Activated CD4-positive, alpha-beta T cell treated with anti-CD3 and anti-CD28 coated beads, Interleukin-2, Interleukin-4, amounts not matched to agents 100 ng/mL and 50 ng/mL, durations not matched to agents 16 hours and 8 hours (primary cell): ENCODE measurements at places on chromosomes 3 and 15.

- no peak for DNase-seq
Observed at GRCh38 chr3:99049164-99049563, 147.7 kb upstream of the DCBLD2 start.

GRCh38 chr3:102163039-102163817 is 271.6 kb upstream of the ZPLD1 start:
- DNase-seq, result no peak

DNA sequence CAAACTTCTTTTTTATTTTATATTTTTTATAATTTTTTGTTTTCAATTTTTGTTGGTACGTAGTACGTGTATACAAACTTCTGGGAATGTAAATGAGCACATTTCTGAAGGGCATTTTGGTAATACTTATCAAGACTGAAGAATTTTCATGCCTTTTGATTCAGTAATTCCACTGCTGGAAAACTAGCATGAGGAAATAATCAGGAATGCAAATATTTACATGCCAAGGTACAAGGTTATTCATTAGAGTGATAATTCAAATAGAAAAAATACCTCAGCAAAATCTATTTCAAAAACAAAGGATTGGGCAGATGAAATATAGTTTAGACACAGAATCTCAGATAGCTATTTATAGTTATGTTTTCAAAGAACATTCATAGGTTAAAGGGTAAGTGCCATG is 128.7 kb downstream of the DMXL2 start:
- no peak for DNase-seq

- no peak for DNase-seq
Observed at GRCh38 chr15:68582864-68583263, 4.1 kb downstream of the CORO2B start.

GRCh38 chr3:58568572-58569286 is 8.5 kb downstream of the FAM107A start:
- peak; percentile 76 for DNase-seq

DNA sequence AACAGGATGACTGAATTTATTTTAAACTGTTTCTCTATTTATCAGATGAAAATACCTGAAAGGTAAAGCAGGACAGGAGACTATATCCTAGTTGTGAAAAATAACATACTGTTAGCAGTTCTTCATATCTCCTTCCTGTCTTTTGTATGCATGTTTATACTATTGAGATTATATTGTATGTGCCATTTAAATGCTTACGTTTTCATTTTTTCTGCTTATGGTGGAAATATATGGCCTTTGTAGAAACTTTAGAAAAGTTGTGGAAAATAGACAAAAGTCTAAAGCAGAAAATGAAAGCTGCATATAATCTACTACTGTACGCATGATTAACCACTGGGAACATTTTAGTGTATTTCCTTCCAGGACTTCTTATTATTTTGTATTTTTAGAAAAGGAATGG is 2.1 kb upstream of the PPM1L start:
- no peak for DNase-seq

- no peak for DNase-seq
Observed at GRCh38 chr3:11825301-11825700, 21.4 kb downstream of the TAMM41 start.

DNA sequence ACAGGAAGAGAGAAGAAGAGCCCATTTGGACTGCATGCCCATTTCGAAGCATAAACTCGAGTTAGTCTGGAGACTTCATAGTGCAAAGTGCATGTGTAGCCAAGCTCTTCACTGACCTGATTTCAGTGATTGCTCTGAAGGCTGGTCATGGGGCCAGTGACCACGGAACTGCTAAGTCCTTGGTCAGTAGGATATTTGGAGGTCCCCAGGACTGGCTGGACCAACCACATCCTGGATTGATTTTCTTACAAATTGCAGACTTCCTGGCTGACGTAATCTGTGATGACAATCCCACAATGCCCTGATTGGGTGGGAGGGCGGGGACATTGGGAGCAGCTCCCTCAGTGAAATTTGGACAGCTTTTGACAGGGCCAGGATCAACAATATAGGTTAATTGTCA is 233.4 kb downstream of the CACNA2D3 start:
- no peak for DNase-seq

DNA sequence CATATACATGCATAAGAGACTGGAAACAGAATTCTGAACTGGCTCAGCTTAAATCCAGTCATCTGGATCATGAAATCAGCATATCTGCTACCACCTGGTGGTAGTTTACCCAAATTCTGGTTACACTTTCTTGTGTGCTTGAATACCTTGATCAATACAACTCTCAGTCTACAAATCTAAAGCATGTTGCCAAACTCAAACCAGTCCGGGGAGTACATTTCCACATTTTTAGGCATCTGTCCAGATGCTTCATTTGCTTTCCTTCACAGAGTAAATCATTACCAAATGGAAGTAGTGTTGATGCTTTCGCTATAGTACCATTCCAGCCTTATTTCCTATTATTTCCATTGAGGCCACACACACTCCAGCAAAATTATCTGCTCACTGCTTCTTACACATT is 126.4 kb downstream of the P2RY1 start:
- DNase-seq, result no peak

DNA sequence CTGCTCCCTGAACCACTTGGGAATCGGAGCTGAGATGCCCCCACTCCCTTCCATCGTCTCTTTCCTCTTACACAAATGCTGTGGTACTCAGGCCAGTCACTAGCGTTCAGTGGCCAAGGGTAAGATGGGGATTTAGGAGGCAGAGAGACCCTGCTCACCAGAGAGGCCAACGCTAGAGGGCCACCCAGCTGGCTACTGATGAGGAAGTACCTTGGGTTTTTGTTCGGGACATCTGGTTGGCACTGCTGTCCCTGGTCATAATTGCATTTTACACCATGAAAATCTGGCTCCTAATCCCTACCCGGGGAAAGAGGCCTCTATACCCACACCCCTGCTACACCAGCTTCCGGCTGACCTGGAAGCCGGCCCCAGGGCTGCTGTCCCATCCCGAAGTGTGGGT is 7.7 kb downstream of the MAP6D1 start:
- no peak for DNase-seq

DNA sequence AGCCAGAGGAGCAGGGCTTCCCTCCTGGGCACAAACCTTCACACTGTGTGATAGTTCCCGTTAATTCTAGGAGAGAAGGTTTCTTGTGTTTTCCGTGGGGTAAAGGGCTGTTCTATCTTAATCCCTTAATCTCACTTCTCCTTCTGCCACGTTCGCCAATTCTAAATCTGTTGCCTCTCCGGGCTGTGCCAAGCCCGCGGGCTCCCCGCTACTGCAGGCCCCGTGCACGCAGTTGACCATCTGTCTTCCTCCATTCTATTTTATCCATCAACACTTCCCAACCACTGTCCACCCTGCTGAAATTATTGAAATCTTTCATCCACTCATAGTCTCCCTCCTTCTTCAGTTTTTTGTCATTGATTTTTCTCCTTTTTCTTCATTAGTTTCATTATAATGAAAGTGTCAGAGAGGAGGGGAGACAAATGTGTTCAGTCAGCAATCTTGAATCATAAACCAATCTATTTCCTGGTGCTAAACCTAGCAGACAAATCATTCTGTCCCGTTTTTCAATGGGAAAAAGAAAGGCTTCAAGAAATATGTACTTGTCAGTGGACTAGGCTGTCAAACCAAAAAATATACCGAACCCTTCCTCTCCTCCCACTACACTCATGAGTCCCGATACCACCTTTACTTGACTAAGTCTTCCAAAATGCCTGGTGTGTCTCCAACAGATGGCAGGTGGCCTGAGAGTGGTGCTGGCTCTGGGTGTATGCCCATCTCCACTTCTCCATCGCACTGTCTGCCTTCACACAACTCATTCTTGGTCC is 39.6 kb downstream of the SLCO2A1 start:
- no peak for DNase-seq

DNA sequence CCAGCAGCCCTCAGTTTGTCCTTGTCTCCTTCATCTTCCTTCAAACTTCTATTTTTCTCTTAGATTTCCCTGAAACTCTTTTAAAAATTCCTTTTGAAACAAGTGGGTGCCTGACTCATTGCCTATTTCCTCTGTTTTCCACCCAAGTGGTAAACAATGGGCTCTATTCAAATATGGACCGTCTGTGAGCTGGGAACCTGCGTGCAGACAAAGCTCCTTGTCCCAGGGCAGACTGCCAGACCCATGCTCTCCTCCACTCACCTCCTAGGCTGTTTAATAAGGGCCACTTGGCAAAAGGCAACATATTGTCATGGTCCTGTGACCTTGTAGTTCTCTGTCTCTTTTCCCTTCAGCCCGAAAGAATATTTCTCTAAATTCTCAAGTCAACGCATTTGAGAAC is 332.7 kb upstream of the THBS1 start:
- DNase-seq, result no peak

DNA sequence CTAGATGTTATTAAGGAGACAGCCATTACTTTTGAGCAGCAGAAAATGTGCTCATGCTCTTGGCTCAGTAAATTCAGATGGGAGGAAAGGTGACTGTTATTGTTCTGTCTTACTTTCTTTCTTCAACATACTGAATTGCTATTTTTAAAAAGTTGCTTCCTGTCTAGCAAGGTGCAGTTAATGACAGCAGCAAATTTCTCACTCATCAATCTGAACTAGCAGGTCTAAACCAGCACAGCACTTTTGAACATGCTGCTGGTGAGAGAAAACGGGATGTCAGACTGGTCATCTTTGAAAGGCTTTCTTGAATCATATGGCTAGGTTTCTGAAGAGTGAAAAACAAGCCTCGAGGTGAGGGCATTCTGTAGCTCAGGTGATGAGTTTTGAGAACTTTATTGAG is 384.7 kb downstream of the MFSD1 start:
- no peak for DNase-seq

DNA sequence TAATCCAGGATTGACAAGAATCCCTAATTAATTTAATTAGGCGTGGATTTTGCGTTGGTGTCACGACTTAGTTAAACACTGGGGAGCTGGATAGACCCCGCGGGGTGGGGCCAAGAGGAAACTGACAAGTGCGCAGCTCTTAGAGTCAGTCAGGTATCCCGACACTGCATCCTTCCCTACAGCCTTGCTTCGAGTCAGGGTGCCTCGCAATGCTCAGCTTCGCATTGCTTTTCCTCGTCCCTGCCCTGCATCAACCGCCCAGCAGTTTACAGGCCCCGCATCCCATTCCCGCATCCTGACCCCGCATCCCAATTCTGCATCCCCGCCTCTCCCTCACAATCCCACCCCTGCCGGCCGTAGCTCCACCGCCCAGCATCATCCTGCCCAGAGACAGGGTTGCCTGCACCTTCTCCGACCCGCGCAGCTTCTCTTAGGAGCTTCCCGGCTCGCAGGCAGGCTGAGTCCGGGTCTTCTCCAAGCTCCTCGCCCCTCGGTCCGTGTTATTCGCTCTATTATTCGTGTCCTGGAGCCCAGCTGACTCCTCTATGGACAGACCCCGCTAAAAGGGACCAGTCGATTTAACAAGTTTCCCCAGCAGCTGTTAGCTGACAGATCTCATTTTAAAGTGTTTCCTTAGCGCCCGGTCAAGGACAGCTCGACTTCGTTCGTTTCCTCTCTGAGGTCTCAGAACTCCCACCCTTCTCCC is 699 bp upstream of the SHOX2 start:
- no peak for DNase-seq

GRCh38 chr3:144181062-144181461 is 209.4 kb downstream of the DIPK2A start:
- DNase-seq, result no peak

GRCh38 chr3:35670408-35670965 is 31.2 kb downstream of the ARPP21 start:
- no peak for DNase-seq

- DNase-seq, result no peak
Observed at GRCh38 chr3:46664188-46664970, 29.1 kb downstream of the ALS2CL start.

GRCh38 chr3:66378256-66378655 is 122.6 kb downstream of the LRIG1 start:
- peak; percentile 11 for DNase-seq

DNA sequence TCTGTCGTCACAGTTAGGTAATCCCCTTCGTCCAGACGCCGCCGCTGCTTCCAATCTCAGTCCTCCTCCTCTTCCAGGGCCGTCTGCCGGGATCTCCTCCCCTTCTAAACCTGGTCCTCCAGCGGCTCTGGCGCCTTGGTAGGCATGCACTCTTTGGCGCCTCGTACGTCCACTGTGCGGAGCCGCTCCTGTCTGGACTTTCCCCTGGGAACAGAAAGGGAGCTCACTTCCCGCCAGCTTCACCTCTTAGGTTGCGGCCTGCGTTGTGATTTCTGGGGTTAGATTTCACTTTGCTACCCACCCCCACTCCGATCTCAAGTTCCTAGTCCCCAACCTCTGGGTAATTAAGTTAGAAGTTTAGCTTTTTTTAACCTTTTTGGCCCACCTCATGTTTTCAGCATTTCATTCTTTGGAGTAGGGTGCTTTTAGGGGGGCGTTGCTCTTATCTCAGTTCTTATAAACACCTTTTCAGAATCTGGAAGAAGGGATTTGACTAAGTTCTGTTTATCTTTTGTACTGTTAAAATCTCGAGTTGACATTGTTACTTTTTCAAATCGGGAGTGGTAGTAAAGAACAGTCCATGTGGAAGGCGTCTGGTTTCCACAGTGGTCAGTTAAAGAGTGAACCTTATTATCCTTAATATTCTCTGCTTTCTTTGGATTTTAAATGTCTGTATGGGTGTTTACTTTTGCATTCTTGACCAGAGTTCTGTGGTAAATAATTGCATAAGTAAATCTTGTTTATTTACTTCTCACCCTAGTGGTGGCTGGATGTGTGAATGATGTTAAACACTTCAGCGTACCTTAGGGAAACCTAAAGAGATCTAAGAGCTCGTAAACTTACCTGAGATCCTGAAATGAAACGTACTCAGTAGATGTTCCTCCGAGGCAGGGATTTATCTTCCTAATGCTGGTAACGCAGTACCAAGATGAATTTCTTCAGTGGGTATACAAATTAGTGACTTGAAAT is 611 bp downstream of the CTDSPL2 start:
- peak; percentile 19 for DNase-seq

DNA sequence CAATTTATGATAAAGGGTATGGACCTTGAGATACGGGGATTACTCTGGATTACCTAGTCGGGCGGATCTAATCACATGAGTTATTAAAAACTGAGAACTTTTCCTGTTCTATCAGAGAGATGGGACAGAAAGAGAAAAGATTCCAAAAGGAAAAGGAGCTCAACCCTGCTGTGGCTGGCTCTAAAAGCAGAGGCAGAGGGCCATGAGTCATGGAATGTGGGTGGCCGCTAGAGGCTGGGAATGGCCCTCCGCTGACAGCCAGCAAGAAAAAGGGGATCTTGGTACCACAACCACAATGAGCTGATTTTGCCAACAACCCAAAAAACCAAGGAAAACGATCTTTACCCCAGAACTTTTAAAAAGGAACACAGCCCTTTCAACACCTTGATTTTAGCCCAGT is 210.0 kb downstream of the MAGI1 start:
- no peak for DNase-seq
